T-cell (primary cell): ENCODE measurements at places on chromosomes 7 and 10. TPM values are rescaled to one million over a fixed set of nuclear protein-coding genes. Genes with fewer than 3 reads are reported as not detected.

GRCh38 chr10:7485799-7486198, 75.0 kb upstream of the SFMBT2 start:
- no peaks in the 10 kb centered on the region for H3K36me3 ChIP-seq
- peak overlapping the region; percentile 86 for H3K27ac ChIP-seq
- H3K27me3 ChIP-seq, result no peaks in the 10 kb centered on the region
- DNase-seq, result no peak

- no peaks in the 10 kb centered on the region for H3K27me3 ChIP-seq
- no peak for DNase-seq
- H3K4me3 ChIP-seq, result no peak overlapping the region
- no peak overlapping the region for H3K27ac ChIP-seq
- no peaks in the 10 kb centered on the region for H3K36me3 ChIP-seq
Observed at GRCh38 chr10:97911217-97911616, 61.6 kb downstream of the GOLGA7B start.

DNA sequence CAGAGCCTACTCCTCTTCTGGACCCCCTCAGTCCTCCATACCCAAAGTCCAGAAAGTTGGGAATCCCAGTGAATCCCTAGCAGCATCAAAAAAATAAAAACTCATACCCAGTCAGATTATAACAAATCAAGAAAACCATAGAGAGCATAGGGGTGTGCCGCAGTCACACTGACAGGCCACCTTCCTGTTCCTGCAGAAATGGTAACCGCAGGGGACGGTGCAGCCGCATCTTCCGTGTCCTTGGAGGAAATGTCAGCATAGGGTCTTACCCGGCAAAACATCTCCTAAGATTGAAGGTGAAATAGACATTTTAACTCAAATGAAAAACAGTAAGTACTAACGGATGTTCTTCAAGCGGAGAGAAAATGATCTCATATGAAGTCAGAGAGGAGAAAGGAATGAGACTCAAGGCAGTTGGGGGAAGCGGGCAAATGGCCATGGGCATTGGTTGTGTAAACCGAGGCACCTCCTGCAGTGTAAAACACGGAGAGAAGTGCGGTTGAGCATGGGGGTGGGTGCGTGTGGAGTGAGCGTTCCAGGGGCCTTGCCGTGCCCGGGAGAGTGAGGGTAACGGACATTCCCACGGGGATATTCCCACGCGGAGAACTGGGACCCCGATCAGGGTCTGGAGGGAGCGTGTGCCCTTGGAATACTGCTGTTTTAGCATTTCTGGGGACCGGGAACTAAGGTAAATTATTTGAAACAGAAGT, 110.8 kb downstream of the NKX6-2 start:
- H3K27ac ChIP-seq, result no peak overlapping the region
- H3K36me3 ChIP-seq, result no peaks in the 10 kb centered on the region
- no peak for DNase-seq
- H3K4me3 ChIP-seq, result no peak overlapping the region
- no peaks in the 10 kb centered on the region for H3K4me1 ChIP-seq

The KLLN gene
- total RNA-seq, result 1.0 TPM
